ENCODE measurements at places on chromosomes 12 and 14.

DNA sequence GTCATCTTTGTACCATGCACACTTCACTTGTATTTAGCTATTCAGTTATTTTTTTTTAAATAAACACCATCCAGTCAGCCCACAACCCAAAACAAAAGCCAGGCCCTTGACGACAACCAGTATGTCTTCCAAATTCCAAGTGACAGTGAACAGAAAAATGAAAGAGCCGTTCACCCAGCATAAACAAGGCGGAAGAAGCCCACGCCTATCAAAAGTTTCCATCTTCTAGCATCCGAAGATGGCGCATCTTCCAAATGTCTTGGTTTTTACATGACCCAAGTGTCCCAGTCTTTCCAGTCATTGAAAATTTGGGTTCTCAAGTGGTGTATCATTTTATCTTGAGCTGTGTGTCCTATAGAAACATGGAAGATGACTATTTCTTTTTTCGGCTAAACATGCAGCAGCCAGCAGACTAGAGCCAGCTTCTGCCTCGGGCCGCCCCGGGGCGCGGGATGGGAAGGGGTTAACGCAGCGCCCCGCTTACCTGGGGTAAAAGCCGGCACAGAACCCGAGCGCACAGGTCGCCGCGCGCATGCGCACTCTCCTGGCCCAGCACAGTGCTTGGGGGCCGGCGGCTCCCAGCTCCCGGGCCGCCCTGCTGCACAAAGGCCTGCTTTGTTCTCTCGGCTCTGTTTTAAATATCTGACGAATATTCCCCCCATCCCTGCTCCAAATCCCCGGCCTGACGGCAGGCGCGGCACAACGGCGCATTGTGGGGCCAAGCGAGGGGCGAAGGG, 164.8 kb downstream of the ZFP36L1 start:
- peak; percentile 88 for DNase-seq

DNA sequence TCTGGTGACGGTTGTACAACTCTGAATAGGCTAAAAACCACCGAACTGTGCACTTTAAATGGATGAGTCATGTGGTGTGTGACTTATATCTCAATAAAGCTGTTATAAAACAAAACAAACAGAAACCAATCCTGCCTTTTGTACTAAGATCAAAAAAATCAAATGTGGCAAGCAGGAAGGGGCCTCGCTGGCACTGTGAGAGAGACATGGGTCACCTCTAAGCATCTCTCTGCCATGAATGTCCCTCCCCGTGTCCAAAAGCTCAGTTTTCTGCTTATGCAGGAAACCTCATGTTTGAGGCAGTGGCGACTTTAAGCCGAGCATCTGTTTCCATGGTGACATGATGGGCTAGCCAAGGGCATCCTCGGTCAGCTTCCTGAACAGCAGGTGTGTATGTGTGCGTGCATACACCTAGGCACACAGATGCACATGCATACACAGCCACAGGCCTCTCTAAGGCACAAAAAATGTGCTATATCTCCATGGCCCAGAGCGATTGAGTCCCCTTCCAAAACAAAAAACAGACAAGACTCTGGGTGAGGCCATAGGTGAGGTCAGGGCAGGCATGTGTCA, 44.4 kb downstream of the ARL6IP4 start:
- DNase-seq, result no peak

DNA sequence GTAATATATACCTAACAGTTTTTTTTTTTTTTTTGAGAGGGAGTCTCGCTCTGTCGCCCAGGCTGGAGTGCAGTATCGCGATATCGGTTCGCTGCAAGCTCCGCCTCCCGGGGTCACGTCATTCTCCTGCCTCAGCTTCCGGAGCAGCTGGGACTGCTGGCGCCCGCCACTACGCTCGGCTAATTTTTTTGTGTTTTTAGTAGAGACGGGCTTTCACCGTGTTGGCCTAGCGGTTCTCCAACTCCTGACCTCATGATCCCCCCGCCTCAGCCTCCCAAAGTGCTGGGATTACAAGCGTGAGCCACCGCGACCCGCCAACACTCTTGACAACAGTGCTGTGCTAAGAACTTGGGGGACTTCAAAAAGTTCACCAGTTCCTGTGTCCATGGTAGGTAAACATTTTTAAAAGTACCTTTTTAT, 63.5 kb downstream of the FOXG1 start:
- no peak for DNase-seq

DNA sequence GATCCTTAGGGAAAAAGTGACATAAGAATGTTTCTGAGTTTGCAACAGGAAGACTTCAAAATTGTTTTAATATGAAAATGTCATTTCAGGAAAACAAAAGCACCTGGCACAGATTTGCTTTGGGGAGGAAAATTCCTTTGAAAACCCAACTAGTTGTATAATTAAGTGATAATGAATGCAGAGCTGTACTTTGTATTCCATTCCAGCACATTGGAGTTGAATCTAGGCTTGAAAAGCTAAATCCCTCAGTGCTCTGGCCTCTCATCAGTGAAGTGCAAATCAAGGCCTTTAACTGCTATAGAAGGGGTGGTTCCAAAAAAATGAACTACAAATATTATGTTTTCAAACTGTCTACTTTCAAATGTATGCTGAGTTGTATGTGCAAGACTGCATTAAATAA, 19.6 kb upstream of the C12orf42 start:
- DNase-seq, result no peak

DNA sequence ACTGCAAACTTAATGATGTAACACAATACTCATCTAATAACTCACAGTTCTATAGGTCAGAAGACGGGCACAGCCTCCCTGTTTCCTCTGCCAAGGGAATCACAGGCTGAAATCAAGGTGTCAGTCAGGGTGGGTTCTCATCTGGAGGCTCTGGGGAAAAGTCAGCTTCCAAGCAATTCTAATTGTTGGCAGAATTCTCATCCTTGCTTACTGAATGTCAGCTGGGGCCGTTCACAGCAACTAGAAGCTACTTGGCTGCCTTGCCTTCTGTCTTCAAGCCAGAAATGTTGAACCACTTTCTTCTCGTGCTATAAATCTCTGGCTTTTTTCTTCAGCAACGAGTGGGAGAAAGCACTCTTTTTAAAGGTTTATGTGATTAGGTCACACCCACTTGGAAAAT, 80.1 kb upstream of the PDZRN4 start:
- no peak for DNase-seq

DNA sequence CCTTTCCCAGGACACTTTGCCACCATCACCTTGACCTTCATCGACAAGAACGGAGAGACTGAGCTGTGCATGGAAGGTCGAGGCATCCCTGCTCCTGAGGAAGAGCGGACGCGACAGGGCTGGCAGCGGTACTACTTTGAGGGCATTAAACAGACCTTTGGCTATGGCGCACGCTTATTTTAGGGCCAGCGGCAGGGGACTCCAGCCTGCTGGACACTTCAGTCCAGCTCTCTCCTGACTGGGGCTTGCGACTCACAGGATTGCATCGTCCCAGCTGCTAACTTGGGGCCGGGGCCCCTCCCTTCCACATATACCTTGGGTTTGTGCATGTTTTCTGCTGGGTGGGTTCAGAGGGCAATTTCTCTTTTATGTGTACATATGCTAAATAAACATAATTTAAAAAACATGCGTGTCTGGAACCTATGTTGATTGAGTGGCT, 11.2 kb downstream of the AHSA1 start:
- no peak for DNase-seq

- no peak for DNase-seq
Observed at GRCh38 chr12:47772094-47772660, 861 bp upstream of the SLC48A1 start.
